NCI-H1417 (cell line): ENCODE measurements at places on chromosomes 6 and 20.

DNA sequence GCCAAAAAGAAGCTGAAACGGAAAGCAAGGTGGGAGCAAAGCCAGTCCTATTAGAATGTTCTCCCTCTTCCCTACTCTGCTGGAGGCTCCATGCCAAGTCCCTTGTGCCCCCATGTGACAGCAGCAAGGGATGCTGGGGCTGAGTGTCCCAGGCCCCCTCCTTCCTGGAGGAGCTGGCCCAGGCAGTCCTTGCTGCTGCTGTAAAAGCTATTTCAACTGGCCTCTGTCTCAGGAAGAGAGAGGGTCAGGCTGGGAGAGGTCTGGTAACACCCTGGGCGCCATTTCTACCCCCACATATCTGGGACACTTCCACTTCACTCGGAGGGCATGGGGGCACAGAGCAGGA is 25.0 kb downstream of the TTBK1 start:
- DNase-seq: no peak

- no peak for DNase-seq
Measured at GRCh38 chr20:53274365-53274764, 302.2 kb downstream of the TSHZ2 start.

- no peak for DNase-seq
Measured at GRCh38 chr6:168232989-168233874, 86.3 kb downstream of the DACT2 start.

DNA sequence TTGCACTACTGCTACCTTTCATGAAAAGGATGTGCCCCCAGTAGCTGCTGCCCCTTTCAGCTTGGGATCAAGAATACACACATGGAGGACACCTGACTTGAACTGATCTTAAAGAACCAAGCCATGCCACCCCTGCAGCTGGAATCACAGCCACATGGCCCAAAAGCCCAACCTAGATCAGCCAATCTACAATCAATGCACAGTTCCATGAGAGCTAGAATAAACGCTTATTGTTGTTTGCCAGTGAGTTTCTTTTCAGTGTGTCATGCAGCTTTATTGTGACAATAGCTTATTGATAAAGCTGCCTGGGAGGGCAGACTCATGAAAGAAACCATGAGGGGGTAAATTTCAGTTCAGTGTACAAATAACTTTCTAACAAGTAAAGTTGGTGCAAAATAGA is 397.7 kb downstream of the PTPRT start:
- DNase-seq: no peak

GRCh38 chr6:42341771-42342553 is 109.8 kb downstream of the TRERF1 start:
- DNase-seq: no peak

DNA sequence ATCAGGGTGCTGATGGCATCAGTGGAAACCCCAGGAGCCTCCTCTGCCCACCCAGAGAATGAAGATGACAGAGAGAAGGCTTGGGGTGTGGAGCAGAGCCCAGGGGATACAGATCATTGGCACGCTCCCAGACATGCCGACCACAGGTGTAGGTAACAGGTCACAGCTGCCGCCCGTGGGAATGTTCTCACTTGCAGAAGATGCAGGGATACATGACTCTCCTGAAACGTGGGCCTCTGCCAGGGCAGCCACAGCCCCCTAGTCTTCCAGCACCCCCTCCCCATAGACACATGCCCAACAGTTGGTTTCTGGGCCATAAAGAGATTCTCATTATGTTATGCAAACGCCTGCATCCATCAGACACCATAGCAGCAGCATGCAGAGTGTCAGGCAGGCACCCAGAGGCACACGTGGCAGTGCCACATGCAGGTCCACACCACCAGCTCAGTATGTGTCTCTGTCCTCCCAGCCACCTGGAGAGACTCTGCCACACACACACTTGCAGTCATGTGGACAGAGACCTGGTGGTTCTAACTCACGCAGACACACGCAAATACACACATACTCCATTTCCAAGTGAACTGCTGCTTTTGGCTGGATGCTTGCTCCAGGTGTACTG is 45.5 kb downstream of the LRFN2 start:
- DNase-seq: no peak

- peak; percentile 6 for DNase-seq
Measured at GRCh38 chr6:19578481-19578880, 258.7 kb upstream of the ID4 start.

- DNase-seq: no peak
Measured at GRCh38 chr20:5797843-5798462, 47.8 kb downstream of the SHLD1 start.

- peak; percentile 79 for DNase-seq
Measured at GRCh38 chr6:90413867-90414266, 117.2 kb upstream of the BACH2 start.

DNA sequence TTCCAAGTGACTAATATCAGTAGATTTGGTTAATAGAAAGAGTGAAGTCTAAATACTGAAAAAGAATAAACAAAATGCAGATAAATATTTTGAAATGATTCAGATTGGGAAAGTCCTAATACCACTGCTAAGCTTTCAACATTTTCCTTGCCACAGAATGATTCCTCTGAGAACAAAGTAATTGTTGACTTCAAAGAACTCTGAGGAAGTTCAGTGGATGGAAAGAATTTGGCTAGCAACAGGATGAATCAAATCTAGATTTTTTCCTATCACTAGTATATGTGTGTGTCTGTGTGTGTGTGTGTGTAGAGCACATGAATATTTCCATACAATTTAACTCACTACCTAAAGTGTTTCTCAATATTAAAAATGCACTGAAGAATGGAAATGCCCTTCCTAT is 107.9 kb upstream of the PREP start:
- DNase-seq: no peak

GRCh38 chr6:151060096-151060765 is 179.5 kb upstream of the AKAP12 start:
- no peak for DNase-seq

GRCh38 chr6:123658848-123659247 is 22.1 kb upstream of the TRDN start:
- DNase-seq: no peak

- DNase-seq: no peak
Measured at GRCh38 chr6:5998236-5998635, 8.5 kb downstream of the NRN1 start.

DNA sequence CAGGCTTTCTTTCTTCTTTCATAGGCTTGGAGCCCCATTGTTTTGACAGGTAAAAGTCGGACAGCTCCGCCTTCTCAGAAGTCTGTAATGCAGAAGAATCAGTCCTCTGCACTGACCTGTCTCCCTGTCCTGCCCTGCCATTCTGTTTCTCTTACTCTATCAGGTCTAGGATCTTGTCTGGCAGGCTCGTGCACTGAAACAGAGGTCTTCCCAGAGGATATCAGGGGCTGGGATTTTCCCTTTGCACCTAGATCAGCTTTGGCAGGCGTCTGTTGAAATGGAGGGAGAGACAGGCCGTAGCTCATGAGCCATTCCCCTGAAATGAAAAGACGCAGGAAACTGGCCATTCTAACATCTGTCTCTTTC is 25.0 kb downstream of the KIF3B start:
- no peak for DNase-seq
